Upper lobe of left lung (tissue), 6 donors: ENCODE measurements at places on chromosomes 12 and 14. TPM values are rescaled to one million over a fixed set of nuclear protein-coding genes. Genes with fewer than 3 reads are reported as not detected.

DNA sequence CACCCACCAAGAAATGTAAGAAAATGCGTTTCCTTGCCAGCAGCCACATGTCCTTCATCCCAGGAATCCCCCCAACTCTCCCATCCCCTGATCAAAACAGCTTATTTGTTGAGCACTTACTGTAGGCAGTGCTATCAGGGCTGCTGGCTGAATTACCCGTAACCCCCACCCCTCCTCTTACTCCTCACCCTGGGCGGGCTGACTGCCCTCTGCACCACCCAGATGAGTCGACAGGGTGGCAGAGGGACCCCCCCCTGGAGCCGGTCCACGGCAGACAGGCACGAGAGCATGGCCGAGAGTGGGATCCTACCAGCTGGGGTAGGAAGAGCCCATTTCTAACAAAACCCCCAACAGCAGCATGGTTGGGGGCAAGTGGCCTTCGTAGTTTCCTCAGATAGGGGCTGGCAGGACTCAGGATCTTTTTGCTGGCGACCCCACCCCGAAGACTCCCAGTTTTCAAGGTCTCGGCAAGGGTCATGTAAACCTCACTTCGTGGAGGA is 1.1 kb upstream of the RHOF start:
- H3K4me1 ChIP-seq = peaks cover 73% of the 10 kb centered on the region
- DNase-seq = no peak
- H3K36me3 ChIP-seq = peaks cover 11% of the 10 kb centered on the region
- H3K27ac ChIP-seq = peak overlapping the region; percentile 97
- H3K4me3 ChIP-seq = no peak overlapping the region

GRCh38 chr12:43444940-43445564 is 107.0 kb downstream of the ADAMTS20 start:
- no peak overlapping the region for H3K4me3 ChIP-seq
- H3K4me1 ChIP-seq = no peaks in the 10 kb centered on the region
- peak; percentile 29 for DNase-seq
- H3K27ac ChIP-seq = no peak overlapping the region
- no peaks in the 10 kb centered on the region for H3K27me3 ChIP-seq
- no peaks in the 10 kb centered on the region for H3K36me3 ChIP-seq

DNA sequence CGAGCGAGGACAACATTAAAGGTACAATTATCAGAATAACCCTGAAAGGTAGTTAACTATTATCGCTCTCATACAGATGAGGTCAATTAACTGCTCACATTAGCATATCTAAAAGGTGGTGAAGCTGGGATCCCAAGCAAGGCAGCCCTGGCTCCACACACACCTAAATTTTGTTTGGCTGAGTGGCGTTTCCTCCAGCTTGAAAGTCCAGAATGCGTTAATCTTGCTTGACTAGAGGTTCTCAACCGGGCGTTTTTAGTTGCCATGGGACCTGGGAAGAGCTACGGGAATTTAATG is 531 bp downstream of the DLGAP5 start:
- peaks cover 5% of the 10 kb centered on the region for H3K4me1 ChIP-seq
- no peaks in the 10 kb centered on the region for H3K36me3 ChIP-seq
- no peaks in the 10 kb centered on the region for H3K27me3 ChIP-seq
- H3K4me3 ChIP-seq = no peak overlapping the region

GRCh38 chr12:24014915-24015832 is 65.7 kb upstream of the SOX5 start:
- DNase-seq = no peak
- H3K4me3 ChIP-seq = no peak overlapping the region
- no peaks in the 10 kb centered on the region for H3K4me1 ChIP-seq
- no peaks in the 10 kb centered on the region for H3K27me3 ChIP-seq
- no peak overlapping the region for H3K27ac ChIP-seq

MGAT2 gene
- total RNA-seq = 41.7 TPM
